Activated CD4-positive, alpha-beta memory T cell treated with anti-CD3 and anti-CD28 coated beads for 36 hours (primary cell): ENCODE measurements at places on chromosomes 6 and 20. TPM values are rescaled to one million over a fixed set of nuclear protein-coding genes. Genes with fewer than 3 reads are reported as not detected.

The TMEM244 gene
- not detected for total RNA-seq

- peaks cover 32% of the 10 kb centered on the region for H3K36me3 ChIP-seq
- peak overlapping the region; percentile 26 for H3K4me3 ChIP-seq
- DNase-seq = peak; percentile 29
Measured at GRCh38 chr6:20409427-20409971, 7.8 kb downstream of the E2F3 start.

GRCh38 chr6:98039904-98040607 is 757.0 kb upstream of the MMS22L start:
- no peaks in the 10 kb centered on the region for H3K4me1 ChIP-seq
- H3K36me3 ChIP-seq = no peaks in the 10 kb centered on the region
- no peak for DNase-seq
- no peak overlapping the region for H3K27ac ChIP-seq
- no peaks in the 10 kb centered on the region for H3K27me3 ChIP-seq

GRCh38 chr6:46453741-46454316 is 37.4 kb downstream of the RCAN2 start:
- H3K4me1 ChIP-seq = no peaks in the 10 kb centered on the region
- no peak for DNase-seq
- H3K36me3 ChIP-seq = no peaks in the 10 kb centered on the region
- H3K27ac ChIP-seq = no peak overlapping the region
- H3K4me3 ChIP-seq = no peak overlapping the region
- H3K27me3 ChIP-seq = peaks cover 13% of the 10 kb centered on the region

DNA sequence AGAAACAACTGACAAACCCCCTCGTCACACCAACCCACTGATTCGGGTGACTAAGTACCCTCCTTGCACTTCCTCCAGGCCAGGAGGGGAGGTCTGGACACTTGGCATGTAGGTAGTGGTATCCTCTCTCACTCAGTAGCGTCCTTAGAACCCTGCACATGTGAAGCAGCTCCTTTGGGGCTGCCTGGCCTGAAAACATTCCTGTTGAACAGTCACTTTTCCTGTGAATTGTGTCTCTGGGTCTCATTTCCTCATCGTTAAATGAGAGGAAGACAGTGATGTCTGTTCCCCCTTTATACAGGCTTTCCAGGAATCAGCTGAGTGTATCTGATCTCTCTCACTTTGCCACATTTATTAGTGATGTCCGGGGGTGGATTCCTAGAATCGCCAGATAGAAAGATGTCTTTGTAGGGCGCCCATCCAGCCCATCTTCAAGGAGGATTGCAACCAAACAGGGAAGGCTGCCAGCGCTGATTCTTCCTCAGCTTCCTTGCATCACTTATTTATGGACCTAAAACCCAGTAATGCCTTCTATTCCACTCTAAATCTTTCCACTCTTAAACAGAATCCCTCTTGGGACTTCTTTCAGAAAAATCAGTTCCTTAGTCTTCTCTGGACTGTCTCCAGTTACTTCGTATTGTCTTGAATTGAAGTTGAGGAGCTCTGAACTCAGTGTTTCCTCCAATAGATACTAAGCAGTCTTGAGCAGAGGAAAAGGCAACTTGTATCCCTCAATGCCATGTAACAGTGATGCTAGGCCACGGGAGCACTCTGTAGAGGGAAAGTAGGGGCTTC is 9.4 kb upstream of the POPDC3 start:
- no peak overlapping the region for H3K4me3 ChIP-seq
- no peaks in the 10 kb centered on the region for H3K36me3 ChIP-seq
- no peak for DNase-seq

GRCh38 chr6:136464874-136465273 is 85.3 kb downstream of the MAP7 start:
- peaks cover 6% of the 10 kb centered on the region for H3K4me1 ChIP-seq
- no peaks in the 10 kb centered on the region for H3K27me3 ChIP-seq
- no peaks in the 10 kb centered on the region for H3K36me3 ChIP-seq
- no peak overlapping the region for H3K4me3 ChIP-seq
- no peak overlapping the region for H3K27ac ChIP-seq

The PDE7B gene
- 0.12 TPM for total RNA-seq

The TUBB2A gene
- 4.2 TPM for total RNA-seq

GRCh38 chr6:41732591-41733359 is 2.6 kb downstream of the TFEB start:
- peaks cover 39% of the 10 kb centered on the region for H3K4me1 ChIP-seq
- peak overlapping the region; percentile 84 for H3K27ac ChIP-seq
- H3K27me3 ChIP-seq = no peaks in the 10 kb centered on the region
- peak; percentile 74 for DNase-seq
- H3K4me3 ChIP-seq = peak overlapping the region; percentile 83
- no peaks in the 10 kb centered on the region for H3K36me3 ChIP-seq

DNA sequence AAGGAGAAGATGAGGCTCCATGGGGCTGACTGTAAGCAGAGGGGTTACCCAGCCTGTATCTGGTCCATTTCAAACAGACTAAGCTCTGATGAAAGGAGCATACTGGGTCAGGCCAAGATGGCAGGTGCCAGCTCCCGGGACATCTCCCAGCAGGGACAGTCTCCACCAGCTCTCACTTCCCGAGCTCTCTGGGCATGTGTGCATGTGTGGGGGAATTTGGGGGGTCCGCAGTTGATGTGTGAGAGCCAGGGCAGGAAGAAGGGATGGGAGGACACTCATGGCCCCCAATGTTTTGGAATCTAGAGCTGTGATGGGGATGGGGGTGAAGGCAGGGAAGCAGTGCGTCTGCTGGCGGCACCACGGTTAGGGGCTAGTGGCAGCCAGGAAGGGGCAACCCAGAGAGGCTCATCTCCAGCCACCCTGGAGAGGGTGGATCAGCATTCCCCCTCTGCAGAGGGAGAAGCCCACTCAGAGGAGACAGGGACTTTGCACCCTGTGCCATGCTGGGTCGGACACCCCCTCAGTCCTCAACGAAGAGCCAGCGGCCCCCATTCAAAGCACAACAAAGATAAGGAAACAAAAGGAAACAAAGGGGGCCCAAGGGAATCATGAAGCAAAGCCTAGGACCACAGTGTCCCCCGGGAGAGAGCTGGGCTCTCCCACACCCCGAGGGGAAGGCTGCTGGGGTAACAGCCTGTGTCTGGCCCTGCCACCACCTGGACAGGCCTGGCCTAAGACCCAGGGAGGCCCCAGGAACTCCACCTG is 52.4 kb downstream of the DSTN start:
- no peak for DNase-seq
- no peaks in the 10 kb centered on the region for H3K4me1 ChIP-seq
- no peaks in the 10 kb centered on the region for H3K27me3 ChIP-seq
- no peak overlapping the region for H3K27ac ChIP-seq
- peaks cover 13% of the 10 kb centered on the region for H3K36me3 ChIP-seq

The RPP21 gene
- 38.3 TPM for total RNA-seq

The SIM1 gene
- not detected for total RNA-seq
